ENCODE measurements at places on chromosomes 3 and 15.
A peak's percentile ranks its signal among the peaks of the same experiment; 100 is the strongest.

DNA sequence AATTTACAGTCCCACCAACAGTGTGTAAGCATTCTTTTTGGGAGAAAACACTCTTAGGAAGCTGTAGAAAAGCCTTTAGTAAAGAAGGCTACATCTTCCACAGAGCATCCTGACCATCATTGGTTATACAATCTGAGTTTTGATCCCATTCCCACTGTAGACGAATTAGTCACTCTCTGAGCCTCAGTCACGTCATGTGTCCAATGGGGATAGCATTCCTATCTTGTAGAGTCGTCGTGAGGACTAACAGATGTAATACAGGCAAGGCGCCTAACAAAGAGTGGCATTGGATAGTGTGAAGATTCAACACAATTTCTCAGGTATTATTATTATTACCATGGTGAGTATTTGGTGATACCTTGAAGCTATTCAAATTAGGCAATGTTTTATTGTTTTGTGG is 44.0 kb upstream of the ALDH1A3 start:
- peak; percentile 28 for DNase-seq

GRCh38 chr15:60419753-60420152 is 22.0 kb upstream of the ANXA2 start:
- peak; percentile 37 for DNase-seq

- peak; percentile 26 for DNase-seq
Measured at GRCh38 chr15:77417602-77418001, 2.3 kb downstream of the PEAK1 start.

- no peak for DNase-seq
Measured at GRCh38 chr15:39596358-39597051, 15.6 kb downstream of the THBS1 start.

DNA sequence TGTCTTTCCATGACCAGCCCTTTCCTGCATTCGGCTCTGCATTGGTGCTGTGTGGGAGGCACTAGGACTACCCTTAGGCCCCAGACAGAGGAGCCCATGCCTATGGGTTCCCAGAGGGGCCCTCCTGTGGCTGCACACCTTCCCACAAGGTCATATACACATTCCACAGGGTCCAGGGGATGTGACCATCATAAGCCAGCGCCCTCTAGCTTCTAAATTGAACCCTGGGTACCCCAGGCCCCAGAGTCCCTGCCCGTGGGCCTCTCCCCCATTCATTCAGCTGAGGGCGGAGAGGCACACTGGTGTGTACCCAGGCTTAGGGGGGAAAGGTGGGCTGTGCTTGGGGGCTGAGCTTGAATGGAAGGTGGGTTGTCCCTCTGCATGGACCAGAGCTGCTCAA is 10.2 kb upstream of the SLC6A6 start:
- DNase-seq = no peak

DNA sequence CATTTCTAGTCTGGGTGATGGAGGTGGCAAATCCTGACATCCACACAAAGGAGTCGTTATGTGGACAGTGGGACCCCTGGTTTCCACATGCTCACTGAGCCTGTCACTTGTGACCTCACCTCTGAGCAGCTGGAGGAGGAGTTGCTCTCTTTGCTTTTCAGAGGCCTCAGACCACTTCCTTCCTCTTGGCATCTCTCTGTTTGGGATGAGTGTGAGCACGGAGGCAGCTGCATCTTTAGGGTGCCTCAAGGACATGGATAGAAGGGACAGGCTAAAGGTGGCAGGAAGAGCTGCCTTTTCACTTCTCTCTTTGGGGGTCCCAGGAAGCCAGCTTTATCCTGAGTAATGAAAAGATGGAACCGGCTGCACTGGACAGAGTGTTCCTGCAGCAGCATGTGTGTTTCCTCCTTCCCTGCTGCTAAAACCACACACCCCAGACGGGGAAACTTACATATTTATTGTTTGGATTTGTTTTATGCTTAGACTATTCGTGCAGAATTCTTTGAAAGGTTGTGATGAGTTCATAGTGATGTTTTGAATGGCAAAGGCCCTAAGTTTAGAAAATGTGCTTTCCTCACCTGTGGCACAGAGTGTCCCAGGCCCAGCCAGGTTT is 31.8 kb downstream of the GPR171 start:
- DNase-seq = no peak

- no peak for DNase-seq
Measured at GRCh38 chr3:46737329-46737731, 19.7 kb upstream of the PRSS50 start.

DNA sequence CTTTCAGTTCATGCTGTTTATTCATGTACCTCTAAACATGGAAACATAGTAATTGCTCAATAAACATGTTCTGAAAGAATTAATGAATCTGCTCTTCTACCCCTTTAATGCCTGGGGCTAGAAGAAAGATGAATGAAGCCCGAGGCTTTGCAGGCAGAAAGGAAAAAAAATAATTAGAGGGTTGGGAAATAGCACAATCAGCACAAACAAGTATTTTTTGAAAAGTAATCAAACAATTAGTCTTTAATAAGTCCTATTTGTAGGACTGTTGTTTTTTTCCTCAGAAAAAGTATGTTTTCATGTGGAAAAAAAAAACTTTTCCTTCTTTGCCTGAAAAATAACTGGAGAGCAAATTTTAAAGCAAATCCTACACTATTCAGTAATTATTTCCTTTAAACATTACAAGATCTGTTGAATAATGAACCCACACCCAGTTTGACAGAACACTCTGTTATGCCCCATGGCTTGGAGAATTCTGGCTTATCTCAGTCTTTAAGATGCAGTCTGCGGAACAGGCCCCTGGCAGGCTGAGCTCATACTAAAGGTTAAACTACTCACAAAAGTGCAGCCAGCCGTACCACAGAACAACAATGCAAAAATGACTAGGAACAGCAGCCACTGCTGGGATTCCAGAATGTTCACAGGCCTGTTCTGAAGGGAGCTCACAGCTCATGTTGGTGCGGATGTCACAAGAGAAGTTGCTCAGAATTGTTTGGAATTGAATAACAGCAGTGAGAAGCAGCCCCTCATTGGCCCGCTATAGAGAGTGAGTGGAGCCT is 79.2 kb downstream of the ABI3BP start:
- no peak for DNase-seq

- no peak for DNase-seq
Measured at GRCh38 chr3:170278627-170279026, 56.4 kb downstream of the PRKCI start.

GRCh38 chr15:25618161-25618560 is 179.3 kb upstream of the UBE3A start:
- no peak for DNase-seq

- DNase-seq = no peak
Measured at GRCh38 chr3:173225351-173225750, 84.3 kb upstream of the SPATA16 start.

DNA sequence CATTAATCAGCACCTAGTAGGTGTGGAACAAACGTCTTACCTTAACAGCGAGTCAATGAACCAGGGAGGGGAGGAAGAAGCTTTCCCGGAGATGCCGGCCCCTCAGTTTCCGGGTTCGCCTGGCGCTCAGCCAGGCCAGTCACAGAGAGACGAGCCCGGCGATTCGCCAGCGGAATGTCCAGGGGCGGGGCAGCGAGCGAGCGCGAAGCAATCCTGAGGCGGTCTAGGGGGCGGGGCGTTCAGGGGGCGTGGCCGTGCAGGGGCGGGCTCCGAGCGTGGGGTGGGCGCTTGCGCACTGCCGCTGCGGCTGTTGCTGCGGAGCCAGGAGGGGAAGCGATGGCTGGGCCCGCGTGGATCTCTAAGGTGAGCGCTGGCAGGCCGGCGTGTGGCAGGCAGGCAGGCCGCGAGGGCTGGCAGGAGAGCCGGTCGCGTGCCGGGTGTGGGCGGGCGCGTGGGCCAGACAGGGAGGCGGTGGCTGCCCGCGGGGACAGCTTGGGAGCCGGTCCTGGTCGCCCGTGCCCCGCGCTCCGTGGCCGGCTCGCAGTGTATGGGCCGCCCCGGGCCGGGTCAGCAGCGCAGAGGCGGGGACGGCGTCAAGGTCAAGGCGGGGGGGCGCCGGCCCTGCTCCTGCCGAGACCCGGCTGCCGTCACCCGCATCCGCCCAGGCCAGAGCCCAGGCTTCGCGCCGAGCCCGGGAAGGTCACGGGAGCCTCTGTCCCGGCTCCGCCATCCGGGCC is at the start of gene IDH3A:
IDH3A (plus strand) TSS at position 295 of the 737 bp plus-strand sequence; CDS start at position 337, 42 bp downstream.
- DNase-seq = peak; percentile 96

DNA sequence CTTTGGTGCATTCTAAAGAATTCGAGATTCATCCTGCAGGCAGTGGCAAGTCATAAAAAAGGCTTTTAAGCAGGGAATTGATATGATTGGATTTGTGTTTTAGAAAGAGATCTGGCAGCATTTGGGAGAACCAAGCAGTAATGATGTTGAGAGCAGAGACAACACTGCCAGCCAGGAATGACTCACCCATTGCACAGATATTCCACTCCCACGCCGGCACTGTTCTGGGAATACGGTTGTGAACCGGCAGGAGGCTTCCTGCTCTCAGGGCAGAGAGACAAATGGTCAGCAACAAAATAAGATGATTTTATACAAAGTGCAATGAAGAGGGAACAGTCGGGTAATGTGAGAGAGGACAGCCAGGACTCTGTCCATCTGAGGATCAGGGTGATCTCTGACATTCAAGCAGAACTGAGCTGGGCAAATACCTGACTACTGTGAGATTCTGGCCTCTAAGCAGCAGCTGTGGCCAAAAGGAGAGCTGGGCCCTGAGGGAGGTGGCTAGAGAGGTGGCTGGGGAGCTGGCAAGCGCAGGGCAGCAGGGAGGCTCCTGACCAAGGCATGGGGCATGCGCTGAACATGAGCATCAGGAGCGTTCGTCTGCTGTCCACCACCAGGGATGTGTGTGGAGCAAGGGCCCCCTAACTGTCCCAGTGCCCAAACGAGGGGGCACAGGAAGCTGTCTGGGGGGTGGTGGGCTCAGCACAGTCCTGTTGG is 56.1 kb upstream of the PLXNA1 start:
- peak; percentile 83 for DNase-seq

- DNase-seq = no peak
Measured at GRCh38 chr15:90814191-90814821, 54.1 kb upstream of the FURIN start.

- DNase-seq = peak; percentile 81
Measured at GRCh38 chr3:101203411-101203810, 117.0 kb downstream of the IMPG2 start.

DNA sequence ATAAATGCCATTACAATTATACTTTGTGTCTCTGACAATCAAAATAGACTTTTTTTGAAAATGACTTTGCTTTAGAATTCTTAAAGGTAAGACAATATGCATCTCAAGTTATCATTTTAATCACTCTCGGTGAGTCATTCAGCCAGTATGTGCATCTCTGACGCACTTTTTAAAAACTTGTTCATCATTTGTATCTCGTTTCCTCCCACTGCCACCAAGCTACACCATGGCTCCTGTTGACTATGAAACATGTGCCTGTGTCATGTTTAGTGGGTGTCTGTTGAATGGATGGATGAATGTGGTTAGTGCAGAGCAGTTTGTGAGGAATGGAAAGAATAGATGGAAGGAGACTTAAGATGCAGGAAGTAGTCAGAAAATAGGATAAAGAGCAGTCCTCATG is 68.6 kb downstream of the ARPP21 start:
- DNase-seq = no peak

- no peak for DNase-seq
Measured at GRCh38 chr15:68364028-68364659, 67.8 kb downstream of the ITGA11 start.

DNA sequence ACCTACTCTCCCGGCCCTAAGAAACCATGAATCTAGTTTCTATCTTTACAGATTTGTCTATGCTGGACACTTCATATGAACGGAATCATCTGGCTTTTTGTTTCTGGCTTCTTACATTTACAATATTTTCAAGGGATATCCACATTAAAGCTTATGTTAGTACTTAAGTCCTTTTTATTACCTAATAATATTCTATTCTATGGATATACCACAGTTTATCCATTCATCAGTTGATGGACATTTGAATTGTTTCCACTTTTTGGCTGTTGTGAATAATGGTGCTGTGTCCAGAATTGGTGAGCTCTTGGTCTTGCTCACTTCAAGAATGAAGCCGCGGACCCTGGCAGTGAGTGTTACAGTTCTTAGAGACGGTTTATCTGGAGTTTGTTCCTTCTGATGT is 42.6 kb downstream of the ARHGAP31 start:
- no peak for DNase-seq

- no peak for DNase-seq
Measured at GRCh38 chr3:9615003-9615628, 34.2 kb upstream of the MTMR14 start.

- DNase-seq = peak; percentile 46
Measured at GRCh38 chr3:175266478-175266877, 407.3 kb downstream of the NAALADL2 start.

DNA sequence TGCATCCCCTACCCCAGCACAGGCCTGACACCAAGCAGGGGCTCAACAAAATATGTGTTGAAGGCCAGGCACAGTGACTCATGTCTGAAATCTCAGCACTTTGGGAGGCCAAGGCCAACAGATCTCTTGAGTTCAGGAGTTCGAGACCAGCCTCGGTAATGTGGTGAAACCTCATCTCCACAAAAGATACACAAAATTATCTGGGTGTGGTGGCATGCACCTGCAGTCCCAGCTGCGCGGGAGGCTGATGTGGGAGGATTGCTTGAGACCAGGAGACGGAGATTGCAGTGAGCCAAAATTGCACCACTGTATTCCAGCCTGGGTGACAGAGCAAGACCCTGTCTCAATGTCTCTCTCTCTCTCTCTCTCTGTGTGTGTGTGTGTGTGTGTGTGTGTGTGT is 30.7 kb upstream of the CYP11A1 start:
- DNase-seq = no peak

- peak; percentile 9 for DNase-seq
Measured at GRCh38 chr15:87579537-87579936, 677.0 kb downstream of the NTRK3 start.

- DNase-seq = peak; percentile 95
Measured at GRCh38 chr15:99708563-99708962, 24.7 kb downstream of the LYSMD4 start.

- DNase-seq = no peak
Measured at GRCh38 chr3:99524559-99524958, 113.8 kb upstream of the COL8A1 start.
